ENCODE measurements at places on chromosomes 6 and 20. TPM values are rescaled to one million over a fixed set of nuclear protein-coding genes. Genes with fewer than 3 reads are reported as not detected.

DNA sequence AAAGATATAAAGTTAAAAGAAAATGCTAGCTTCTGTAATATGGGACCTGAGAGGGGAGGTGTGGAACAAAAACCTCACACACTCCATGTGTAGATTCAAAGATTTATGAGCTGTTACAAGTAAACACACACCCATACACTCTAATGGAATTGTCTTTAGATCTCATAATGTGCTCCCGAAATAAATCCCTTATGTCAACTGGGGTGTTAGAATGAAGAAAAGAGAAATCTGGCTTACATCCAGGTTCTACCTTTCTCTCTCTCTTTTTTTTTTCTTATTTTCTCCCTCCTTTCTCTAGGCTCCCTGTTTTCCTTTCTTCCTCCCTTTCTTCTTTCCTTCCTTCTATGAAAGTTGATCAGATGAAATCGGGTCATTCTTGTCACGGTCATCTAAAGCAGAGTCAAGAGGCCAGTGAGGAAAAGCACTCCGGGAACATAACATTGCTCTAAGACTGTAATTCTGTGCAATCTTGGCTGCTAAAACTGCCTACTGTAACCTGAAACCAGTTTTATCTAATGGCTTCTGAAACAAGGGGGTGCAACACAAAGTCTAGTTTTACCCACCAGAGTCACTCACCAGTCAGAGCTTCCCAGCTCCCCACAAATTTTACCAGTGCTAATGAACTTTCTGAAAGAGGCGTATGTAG is 68.3 kb upstream of the BTBD3 start:
- no peak for DNase-seq

- no peak for DNase-seq
Observed at GRCh38 chr6:133740218-133740617, 148.7 kb upstream of the TCF21 start.

DNA sequence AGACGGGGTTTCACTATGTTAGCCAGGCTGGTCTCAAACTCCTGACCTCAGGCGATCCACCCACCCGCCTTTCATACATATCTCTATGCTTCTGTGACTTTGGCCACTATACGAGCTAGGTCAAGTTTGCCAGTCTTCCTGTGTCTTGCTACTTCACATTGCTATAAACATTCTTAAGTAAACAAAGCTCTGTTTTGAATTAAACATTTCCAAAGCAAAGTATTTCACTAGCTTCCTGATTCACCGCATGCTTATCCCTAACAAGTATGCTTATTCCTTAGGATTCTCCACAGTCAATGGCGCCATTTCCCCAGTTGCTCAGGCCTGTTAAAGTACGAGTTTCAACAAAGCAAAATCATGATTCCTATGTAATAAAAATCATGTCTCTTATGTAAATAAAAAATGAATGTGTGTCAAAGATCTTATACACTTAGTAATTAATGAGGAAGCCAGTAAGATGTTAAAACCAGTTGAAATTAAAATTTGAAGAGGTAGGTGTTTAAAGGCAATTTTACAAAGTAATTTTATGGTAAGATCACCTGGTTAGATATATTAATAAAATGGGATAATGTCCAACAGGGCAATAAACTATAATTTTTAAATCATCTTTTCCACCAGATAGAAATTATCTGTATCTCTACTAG is 88.5 kb downstream of the PRKN start:
- no peak for DNase-seq

DNA sequence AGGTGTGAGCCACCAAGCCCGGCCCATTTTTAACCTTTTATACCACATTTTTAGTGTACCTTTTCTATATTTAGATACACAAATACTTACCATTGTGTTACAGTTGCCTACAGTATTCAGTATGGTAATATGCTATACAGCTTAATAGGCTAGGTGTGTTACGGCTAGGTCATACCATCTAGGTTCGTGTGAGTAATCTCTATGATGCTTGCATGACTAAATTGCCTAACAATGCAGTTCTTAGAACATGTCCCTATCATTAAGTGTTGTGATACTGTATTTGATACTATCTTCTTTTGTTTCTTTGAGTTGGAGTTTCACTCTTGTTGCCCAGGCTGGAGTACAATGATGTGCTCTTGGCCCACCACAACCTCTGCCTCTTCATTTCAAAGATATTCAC is 387.7 kb upstream of the SASH1 start:
- no peak for DNase-seq

GRCh38 chr6:117465691-117466090 is 16.8 kb upstream of the DCBLD1 start:
- DNase-seq, result no peak

DNA sequence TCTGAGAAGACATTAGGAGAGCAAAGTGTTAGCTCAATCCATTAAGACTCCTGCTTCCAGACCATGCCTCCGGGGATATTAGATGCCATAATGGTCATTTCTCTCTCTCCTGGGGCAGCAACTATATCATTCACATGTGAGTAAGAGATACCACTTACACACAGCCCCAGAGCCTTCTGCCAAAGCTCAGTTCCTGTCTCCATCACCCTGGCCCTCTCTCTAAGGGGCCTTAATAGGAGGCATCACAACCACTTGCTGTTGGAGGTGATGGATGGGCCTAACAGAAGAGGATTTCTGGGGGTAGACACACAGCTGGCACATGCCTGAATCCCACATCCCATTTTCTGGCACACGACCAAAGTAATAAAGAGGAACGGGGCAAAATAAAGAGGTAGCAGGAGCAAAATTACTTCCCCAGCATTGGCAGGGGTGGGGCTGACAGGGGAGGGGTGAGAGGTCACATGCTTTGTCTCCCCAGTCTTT is 34.0 kb upstream of the VSTM2L start:
- DNase-seq, result no peak

DNA sequence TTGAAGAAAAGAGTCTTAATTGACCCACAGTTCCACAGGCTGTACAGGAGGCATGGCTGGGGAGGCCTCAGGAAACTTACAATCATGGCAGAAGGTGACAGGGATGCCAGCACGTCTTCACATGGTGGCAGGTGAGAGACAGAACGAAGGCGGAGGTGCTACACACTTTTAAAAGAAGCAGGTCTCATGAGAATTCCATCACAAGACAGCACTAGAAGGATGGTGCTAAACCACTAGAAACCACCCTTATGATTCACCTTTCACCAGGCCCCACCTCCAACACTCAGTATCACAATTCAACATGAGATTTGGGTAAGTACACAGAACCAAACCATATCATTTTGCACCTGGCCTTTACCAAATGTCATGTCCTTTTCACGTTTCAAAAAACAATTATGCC is 20.9 kb downstream of the TAGAP start:
- no peak for DNase-seq

- no peak for DNase-seq
Observed at GRCh38 chr6:16673011-16673797, 88.1 kb downstream of the ATXN1 start.

GRCh38 chr20:51061418-51062045 is 38.6 kb upstream of the KCNG1 start:
- DNase-seq, result no peak

DNA sequence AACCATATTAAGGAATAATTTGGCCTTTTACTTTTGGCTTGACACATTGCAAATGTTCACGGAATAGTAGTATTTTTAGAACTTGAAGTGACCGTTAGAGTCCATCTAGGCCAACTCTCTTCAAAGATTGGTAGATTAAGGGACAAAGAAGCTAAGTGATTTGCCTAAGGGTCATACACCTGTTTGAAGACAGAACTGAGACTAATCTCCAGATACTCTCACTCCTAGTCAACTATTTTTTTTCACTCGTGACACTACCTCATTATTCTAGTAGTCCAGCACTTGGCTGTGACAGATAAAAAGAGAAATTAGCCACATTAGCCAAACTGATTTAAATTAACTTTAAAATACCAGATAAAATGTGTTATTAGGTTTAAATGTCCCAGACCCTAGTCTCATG is 10.6 kb downstream of the ACSS2 start:
- no peak for DNase-seq

DNA sequence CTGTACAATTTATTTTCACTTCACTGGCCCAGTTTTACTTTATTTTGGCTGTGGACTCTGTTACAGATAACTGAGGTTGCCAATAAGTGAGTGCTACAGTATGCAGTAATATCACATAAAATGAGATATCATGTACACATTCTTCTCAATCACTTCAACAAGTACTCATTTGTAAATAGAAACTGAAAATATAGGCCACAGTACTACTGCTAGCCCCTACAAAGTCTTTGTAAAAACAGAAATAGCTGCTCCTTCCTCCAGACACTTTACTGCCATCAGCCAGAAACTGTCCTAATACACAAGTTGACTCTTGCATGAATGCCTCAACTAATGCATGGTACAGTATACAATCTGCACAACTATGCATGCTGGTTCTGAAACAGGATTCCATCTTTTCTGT is 9.2 kb downstream of the DTNBP1 start:
- no peak for DNase-seq

DNA sequence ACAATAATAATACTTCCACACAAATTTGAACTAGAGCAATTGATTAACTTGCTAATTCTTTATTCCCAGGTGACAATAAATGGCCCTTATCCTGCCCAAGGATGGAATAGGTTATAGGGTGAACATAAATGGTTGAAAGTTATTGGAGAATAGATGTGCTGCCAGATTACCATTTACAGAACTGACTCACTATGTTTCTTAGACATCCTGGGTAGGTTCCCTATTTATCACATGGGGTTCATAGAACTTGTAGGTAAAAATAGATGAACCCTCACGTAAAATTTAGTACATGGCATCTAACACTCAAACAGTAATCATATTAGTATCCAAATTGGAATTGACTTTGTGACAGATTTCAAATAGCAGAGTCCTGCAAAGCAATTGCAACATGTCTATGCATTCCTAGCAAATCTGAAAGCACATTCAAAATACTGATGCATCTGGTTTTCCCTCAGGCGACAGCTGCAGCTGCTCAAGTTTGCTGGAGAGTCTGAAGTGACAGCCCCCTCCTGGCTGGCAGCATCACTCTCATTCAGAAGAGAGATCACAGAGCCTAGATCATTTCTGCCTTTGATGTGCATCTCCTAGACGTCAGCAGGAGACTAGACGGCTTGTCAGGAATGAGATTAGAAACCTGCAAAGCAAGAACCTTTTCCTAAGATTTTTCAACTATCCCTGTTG is 80.2 kb upstream of the RNF217 start:
- no peak for DNase-seq

DNA sequence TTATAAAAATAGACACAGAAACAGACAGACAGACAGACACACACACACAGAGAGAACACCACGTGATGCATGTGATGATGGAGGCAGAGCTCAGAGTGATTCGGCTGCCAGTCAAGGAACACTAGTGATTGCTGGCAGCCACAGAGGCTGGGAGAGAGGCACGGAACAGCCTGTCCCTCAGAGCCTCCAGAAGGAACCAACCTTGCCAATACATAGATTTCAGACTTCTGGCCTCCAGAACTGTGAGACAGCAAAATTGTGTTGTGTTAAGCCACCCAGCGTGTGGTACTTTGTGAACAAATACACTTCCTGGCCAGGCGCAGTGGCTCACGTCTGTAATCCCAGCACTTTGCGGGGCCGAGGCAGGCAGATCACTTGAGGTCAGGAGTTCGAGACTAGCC is 9.5 kb upstream of the PARD6B start:
- no peak for DNase-seq

GRCh38 chr6:63530182-63530581 is 42.1 kb upstream of the LOC128125822 start:
- no peak for DNase-seq

DNA sequence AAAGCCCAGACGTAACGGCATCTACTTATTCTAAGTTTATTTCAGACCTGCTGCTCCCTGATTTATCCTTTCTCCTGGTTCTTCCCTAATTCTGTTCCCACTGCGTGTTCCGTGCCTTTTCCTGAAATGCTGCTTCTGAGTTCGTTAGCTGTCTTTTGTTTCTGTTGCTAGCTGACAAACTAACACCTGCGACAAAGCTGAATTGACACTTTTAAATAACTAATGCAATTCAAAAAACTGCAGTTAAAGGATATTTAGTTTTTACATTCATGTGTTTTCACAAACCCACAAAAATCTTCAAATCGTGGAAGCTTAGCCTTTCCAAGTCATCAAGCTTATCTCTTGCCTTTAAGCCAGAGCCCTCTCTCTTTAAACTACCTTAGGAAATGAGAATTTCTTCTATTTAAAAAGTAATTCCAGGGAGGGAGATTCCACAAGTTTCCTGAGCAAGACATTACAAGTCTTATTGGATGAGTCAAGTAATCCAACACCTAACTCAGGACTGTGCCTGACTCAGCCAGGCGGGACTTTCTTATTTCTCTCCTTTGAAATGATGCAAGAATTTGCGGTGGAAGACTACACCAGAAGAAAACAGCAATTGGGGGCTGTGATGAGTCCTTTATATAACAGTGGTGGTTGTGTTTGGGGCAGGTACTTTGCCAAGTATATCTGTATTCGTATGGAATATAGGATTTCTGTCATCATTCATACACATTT is 6.3 kb downstream of the ADTRP start:
- no peak for DNase-seq

- DNase-seq, result no peak
Observed at GRCh38 chr6:111474106-111474505, 8.9 kb downstream of the REV3L start.

DNA sequence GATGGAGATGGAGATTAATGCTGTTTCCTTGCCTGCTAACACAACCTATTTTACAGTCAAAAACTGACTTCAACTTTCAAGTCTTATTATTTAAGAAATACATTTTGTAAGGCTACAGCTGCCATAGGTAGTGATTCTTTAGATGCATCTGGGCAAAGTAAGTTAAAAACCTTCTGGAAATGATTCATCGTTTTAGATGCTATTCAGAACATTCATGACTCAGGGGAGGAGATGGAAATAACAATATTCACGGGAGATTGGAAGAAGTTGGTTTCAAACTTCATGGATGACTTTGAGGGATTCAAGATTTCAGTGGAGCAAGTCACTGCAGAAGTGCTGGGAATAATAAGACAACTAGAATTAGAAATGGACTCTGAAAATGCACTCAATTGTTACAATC is 174.9 kb upstream of the GGTLC1 start:
- no peak for DNase-seq

GRCh38 chr20:38143646-38144554 is 21.2 kb downstream of the TGM2 start:
- no peak for DNase-seq

DNA sequence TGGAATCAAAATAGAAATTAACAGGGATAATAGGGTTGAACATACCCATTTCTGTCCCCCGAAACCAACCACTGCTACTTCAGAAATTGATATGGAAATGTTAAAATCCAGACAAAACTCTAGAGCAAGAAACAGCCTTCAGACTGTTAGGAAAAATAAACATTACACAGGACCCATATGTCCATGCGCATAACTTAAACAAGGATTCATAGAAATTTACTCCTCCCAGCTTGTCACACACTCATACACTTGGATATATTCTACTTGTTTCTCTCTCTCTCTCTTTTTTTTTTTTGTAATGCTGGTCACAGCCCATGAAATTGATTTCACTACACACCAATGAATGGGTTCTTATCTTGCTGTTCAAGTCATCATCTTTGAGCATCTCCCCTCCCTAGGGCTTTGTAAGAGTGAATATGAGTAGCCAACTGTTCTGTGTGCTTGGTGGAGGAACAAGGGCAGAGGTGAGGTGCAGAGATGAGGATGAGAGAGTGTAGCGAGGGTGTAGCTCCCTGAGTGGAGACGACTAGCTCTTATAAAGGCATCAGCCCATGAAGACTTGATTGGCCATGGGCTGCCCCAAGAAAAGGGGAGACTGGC is 61.8 kb upstream of the MLN start:
- DNase-seq, result no peak

MYLK4 gene
- total RNA-seq, result not detected

NINL gene
- 5.5 TPM for total RNA-seq

FLRT3 gene
- total RNA-seq, result not detected

SPINT4 gene
- total RNA-seq, result not detected

ESR1 gene
- total RNA-seq, result 0.16 TPM

HLA-E gene
- 574 TPM for total RNA-seq

MOXD1 gene
- total RNA-seq, result not detected

SAMD5 gene
- not detected for total RNA-seq

Measured in activated naive CD4-positive, alpha-beta T cell treated with anti-CD3 and anti-CD28 coated beads, Interleukin-2, amount 50 U/mL, for 72 hours (primary cell).